AML-193 (cell line): ENCODE measurements at places on chromosomes 2 and 18.

GRCh38 chr18:55097456-55098170 lies 138.4 kb upstream of the CCDC68 start:
- DNase-seq, result no peak

DNA sequence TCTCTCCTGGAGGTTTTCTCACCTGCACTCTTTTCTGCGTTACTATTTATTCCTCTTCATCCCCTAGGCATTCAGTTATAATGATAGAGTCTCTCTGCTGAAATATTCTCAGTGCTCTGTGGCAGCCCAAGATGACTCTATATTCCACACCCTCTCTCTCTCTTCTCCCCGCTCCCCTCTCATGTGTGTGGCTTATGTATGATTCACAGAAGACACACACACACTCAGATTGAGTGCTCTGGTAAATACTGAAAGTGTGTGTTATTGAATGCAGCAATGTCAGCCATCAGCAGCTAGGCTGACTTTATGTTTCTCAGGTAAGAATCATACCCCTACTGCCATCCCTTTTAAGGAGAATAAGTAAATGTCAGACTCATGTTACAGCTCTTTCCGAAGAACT lies 201.2 kb downstream of the SLC4A10 start:
- DNase-seq, result no peak

DNA sequence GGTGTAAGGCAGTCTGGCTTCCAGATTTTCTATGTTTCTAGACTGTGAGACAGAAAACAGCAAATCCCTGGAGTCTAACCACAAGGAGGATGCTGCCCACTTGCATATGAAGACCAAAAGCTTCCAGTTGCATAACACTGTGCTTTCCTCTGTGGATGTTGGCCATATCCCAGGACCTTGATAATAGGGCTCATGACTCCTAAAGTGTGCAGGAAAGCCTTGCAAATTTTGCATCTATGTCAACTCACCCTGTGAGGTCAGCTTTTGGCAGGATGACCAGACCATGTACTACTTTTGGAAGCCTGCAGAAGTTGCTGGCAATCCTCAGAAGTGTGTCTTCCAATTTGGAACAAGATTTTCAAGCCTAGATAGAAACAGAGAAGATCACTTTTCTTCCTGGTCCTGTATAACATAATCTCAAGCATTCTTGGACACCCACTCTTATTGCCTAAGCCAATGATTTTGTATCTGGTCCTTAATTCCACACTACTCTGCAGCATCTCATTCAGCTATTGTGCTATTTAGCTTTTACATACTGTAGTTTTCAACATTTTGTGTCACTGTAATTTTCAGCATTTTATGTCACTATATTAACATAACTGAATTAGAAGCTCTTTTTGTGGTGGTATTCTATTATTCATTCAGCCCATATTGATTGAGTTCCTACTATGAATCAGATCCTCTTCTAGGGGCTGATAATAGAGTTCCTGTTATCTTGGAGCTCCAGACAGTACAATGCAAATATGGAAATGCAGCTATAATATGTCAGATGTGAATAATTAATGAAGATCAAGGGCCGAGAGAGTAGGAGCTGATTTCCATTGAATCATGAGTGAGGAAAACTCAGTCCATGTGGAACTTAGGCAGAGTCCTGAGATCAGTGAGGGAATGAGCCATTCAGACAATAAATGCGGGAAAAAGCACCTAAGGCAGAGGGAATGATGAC lies 85.3 kb upstream of the RAB27B start:
- no peak for DNase-seq

- DNase-seq, result no peak
Measured at GRCh38 chr2:45241061-45241561, 231.9 kb upstream of the SIX2 start.

GRCh38 chr2:216279459-216279858 lies 92.8 kb downstream of the MARCHF4 start:
- no peak for DNase-seq

GRCh38 chr2:234564699-234565098 lies 67.8 kb upstream of the ARL4C start:
- DNase-seq, result no peak

DNA sequence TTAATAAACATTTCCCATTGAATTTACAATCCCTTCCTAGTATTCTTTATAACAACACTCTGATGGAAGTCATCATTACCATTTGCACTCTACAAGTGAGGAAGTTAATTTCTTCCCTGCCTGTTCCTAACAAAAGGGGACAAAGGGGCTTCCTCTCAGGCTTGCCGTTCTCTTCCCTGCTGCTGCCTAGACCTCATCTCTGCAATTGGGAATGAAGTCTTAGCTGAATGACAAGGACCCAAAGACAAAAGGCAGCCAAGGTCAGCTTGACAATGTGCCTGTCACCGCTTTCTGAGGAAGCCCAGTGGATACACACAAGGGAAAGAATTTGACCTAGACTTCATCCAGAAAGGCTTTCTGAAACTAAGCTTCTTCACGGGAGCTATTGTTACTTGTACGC lies 416.4 kb downstream of the CMPK2 start:
- DNase-seq, result no peak

DNA sequence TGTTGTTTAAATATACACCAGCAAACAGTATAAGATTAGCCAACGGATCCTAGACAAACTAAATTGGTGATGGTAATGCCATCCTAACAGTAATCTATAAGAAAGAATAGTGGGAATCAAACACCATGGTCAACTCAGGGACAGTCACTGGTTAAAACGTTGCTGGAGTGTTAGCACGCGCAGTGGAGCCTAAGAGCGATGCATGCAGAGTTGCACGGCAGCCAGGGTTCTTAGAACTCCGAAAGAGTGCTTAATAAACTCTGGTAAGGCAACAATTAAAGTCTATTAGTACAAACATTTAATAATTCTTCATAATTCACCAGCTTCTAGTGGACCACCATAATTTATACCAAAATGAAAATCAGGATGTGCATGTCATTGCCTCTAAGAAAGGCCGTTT lies 22.2 kb downstream of the LANCL1 start:
- DNase-seq, result no peak

- DNase-seq, result no peak
Measured at GRCh38 chr2:224160917-224161316, 121.8 kb upstream of the SERPINE2 start.

GRCh38 chr2:102664471-102664909 lies 45.1 kb downstream of the SLC9A2 start:
- DNase-seq, result no peak

GRCh38 chr2:36403675-36404230 lies 48.2 kb downstream of the CRIM1 start:
- DNase-seq, result no peak

GRCh38 chr2:176637142-176637485 lies 367.9 kb downstream of the MTX2 start:
- no peak for DNase-seq

DNA sequence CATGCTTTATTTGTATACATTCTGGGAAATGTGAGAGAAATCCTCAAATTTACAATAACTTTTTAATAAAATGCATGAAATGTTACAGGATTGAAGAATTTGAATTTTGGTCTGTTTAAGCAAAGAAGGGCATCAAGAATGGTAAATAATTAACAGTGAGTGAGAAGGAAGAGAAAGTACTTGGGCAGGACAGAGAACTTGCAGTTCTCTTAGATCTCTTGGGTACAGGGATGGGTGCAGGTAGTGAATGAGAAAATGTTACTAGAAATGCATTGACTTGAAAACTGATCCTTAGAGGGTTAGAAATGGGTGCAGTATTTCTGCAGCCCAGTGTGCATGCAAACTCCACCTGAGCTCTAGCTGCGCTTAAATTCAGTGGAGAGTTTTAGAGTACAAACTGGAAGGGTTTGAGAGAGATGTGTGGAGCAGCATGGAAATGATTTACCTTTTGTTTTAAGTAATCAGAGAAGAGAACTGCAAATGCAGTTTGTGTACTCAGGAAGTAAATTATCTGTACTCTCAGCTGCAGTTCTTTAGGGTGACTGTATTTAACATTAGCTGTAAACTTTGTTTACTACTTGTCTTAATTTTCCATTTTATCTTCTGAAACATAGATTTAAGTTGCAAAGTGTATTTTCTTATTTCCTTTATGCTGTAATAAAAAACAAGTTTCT lies 51.0 kb upstream of the RAB27B start:
- DNase-seq, result no peak

- no peak for DNase-seq
Measured at GRCh38 chr2:149064856-149065630, 26.5 kb downstream of the LYPD6B start.

DNA sequence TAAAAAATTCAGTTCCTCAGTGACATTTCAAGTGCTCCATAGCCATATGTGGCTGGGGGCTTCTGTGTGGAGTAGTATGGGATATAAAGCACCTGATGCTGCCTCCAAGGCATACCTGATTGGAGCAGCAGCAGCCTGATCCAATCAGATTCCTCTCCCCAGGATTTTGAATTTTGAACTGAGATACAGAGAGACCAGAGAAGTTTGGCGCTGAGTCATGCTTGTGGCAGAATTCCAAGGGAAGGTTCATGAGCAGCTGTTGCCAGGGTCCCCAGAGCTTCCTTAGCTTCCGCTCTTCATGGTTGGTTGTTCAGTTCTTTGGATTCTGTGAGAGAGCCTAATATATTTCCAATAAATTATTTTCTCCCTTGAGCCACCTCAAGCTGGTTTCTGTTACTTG lies 29.0 kb upstream of the CFAP36 start:
- DNase-seq, result no peak

- no peak for DNase-seq
Measured at GRCh38 chr2:177984749-177985148, 87.8 kb downstream of the PDE11A start.

DNA sequence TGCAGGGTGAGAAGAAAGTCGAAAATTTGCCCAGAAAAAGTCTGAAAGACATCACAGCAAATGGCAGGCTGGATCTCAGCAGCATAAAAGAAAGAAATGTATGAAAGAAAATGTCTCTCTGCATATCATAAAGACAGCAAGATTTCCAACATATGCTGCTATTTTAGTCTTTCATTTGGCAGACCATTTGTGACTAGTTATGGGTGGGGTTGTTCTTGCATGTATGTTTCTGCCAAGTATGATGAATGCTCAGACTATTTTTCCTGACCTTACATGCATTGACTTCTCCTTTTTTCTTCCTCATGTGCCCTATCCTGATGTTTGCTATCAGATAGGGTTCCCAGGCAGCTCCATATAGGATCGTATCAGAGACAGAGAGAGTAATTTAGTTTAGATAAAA lies 58.5 kb upstream of the PARD3B start:
- DNase-seq, result no peak

DNA sequence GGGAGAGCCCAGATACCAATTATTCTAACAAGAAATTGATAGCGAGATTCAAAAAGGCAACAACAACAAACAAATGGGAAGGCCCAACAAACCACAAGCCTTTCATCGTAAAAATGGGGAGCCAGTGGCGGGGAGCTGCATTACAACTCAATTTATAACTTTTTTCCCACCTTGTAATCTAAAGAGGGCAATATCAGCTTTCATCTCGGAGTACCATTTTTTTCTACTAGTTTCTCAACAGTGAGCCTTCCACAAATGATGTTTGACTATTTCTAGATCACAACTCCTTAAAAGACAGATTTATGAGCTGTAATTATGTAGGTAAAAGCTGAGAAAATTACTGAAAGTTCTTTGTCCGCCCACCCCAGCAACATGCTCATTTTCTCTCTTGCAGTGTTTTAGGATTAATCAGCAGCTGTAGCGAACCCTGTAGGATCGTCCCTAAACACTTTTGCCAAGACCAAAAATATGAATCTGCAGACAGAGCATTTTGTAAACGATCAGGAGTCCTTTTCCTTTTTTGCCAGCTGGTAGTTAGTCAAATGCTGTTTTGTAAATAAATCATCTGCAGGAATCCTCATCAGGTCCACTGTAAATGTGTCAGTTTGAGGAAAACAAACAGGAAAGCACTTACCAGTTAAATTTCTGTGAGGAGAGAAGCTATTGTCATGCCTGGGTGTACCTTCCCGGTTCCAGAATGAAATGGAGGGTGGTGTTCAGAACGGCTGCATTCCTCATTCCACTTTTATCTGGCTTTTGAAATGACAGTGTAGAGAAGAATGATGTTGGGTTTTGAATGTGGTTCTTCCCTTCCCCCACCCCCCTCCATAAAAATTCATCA lies 53.2 kb downstream of the EEF1B2 start:
- no peak for DNase-seq

DNA sequence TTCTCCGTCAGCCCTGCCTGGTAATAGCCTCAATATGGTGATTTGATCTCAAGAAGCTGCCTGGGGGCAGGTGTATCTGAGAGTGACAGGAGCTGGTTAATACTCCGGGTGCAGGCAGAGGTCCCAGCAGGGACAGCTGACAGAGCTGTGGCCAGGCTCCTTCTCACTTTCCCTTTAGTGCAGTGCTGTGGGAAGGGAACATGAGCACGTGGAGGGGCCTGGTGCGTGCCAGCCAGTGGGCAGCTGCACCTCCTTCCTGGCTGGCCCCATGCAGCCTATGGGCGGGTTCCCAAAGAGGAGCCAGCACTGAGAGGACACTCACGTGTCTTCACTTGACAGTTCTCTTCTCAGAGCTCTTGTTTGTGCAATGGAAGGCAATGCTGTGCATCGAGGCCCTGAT lies 9.1 kb downstream of the CNNM4 start:
- no peak for DNase-seq

DNA sequence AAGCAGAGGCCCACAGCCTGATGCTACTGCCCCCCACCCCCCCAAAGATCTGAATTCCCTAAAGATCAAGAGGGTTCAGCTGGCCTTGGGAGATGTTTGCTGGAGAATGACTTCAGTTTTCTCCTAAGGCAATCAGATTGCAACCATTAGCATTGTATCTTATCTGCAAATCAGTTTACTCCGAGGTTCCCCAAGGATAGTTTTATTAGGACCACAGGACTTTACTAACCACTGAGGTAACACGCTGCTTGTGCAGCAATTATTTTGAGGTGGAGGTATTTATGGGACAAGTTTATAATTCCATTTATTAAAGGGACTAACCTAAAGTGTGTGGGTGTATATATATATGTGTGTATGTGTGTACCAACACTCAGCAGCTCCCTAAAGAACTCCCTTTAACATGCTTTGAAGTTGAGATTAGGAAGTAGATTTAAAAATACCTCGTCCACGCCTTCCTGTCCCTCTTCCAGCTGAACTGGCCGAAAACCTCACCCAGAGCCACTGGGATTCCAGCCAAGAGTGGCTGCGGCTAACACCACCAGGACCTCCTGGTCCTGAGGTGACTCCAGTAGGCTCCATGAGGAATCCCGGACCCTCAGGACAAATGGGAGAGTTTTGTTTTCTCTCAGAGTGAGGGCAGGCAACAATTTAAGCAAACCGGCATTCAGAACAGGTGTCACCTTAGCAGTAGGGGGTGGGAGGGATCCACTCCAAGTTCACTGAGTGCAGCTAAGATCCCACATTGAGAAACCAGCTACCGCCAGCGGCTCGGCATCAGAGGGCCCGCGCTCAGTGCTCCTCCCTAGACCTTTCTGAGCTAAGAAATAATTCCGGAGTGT lies 3.0 kb upstream of the DLX1 start:
- no peak for DNase-seq
